ENCODE measurements at places on chromosomes 12 and 14.

- no peak for DNase-seq
Observed at GRCh38 chr12:104352106-104352713, 48.7 kb downstream of the EID3 start.

GRCh38 chr14:50812180-50812579 is 18.8 kb downstream of the NIN start:
- DNase-seq: no peak

- peak; percentile 65 for DNase-seq
Observed at GRCh38 chr14:74658535-74659131, 46.6 kb upstream of the LTBP2 start.

- no peak for DNase-seq
Observed at GRCh38 chr12:68344126-68344525, 12.0 kb upstream of the MDM1 start.

- DNase-seq: no peak
Observed at GRCh38 chr12:80154261-80154660, 54.9 kb downstream of the OTOGL start.

DNA sequence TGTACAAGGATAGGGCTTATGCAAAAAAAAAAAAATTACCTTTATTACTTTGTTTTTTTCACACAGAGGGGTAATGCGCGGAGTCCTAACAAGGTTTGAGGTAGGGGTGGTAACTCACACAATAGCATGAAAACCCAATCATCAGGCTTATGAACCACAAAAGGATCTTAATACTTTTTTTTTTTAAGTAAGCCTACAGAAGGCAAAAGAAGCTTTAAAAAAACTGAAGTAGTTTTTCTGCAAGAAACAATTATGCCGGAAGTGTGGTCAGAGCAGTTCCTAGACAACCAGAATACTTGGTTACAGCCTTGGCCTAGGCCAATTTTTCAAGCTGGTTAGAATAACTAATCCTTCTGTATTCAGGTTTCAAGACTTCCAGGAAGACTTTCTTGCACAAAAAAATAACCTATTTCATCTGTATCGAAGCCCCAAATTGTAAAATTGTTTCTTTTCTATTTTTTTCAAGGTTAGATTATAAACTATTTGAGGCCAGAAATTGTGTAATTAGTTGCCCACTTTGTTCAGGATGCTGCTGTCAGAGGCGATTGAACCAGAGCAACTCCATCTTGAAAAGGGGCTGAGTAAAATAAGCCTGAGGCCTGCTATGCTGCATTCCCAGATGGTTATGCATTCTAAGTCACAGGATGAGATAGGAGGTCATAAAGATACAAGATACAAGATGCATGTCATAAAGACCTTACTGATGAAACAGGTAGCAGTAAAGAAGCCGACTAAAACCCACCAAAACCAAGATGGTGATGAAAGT is 1.8 kb upstream of the GNS start:
- no peak for DNase-seq

- no peak for DNase-seq
Observed at GRCh38 chr12:47744005-47744651, 14.6 kb downstream of the RAPGEF3 start.

DNA sequence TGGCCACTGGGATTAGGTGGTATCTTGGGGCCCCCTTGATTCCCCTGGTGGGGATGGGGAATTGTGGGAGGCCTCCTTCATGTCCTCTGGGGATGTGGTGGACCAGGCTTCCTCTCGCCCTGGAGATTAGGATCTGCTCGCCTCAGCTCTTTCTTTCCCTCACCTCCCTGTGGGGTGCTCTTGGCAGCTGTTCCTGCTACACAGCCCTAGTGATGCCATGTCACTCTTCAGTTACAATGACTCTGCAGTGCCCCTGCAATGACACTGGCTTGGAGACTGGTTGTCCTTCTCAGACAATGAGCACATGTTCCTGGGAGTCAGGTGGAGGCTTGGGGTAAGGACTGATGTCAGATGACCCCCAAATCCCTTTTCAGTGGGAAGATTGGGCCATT is 83.9 kb downstream of the ADCK1 start:
- no peak for DNase-seq

DNA sequence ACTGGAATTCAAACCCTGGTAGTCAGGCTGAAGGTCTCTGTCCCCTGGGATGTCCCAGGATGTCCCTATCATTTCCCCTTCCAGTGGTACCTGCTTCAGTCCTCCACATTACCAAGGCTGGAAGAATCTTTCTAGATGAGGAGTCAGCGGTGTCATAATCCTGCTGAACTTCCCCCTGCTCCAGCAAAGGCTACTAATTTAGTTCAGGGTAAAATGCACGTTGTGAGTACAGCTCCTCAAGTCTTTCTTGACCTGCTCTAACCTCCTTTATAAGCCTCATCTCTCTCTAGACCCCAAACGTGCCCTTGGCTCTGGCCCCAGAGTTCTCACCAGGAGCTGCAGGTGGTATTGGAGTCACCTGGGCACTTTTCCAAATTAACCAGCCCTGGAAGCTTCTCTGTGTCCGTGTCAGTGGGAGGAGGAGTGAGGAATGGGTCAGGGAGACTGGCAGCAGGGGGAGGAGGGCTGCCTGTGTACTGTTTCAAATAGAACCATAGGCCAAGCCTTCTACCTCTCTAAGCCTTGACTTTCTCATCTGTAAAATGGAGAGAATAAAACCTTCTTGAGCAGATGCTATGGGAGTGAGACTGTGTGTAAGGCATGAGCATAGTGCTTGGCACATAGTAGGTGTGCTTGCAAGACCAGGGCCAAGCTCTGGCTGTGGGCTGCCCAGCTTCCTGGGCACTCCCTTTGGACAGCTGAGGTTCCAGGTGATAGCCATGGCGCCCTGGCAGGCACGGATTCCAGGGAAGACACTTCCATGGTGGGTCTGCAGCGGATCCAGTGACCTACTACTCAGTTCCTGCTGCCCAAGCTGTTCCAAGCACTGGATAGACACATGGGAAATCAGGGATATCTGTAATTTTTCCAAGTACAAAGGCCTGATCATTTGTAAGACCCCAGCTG is 24.5 kb downstream of the ASB2 start:
- DNase-seq: no peak

DNA sequence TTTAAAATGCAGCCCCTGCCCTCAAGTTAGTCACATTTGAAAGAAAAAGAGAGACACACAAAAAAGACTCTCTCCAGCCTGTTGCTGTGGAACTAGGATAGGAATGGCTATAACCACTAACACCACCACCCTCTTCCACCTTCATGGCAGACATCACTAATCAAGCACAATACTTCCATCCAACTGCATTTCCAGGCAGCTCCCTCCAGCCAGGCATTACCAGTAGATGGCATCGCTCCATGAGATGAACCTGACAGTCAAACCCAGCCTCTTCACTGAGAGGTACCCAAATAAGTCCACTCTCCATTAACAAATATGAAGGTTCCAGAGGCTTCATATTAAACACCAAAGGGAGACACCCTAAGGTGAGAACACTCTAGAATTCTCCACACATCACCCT is 24.4 kb downstream of the SLC8B1 start:
- DNase-seq: no peak

DNA sequence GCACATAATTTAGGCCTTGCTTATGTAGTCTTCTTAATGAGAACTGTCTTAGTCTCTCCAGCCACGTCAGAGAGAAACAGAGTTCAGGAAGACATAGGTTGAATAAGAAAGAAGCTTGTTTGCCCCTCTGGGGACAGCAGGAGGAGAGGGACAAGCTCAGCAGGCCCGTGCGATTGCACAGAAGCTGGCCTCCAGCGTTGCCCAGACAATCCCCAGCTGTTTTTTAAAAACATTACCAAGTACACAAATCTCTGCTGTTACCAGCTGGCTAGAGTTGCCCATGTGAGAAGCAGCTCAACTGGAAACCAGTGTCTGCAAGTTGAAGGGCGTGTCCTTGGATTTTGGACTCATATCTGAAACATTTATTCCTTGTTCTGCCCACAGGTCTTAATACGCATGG is 232.6 kb downstream of the EFCAB11 start:
- no peak for DNase-seq

DNA sequence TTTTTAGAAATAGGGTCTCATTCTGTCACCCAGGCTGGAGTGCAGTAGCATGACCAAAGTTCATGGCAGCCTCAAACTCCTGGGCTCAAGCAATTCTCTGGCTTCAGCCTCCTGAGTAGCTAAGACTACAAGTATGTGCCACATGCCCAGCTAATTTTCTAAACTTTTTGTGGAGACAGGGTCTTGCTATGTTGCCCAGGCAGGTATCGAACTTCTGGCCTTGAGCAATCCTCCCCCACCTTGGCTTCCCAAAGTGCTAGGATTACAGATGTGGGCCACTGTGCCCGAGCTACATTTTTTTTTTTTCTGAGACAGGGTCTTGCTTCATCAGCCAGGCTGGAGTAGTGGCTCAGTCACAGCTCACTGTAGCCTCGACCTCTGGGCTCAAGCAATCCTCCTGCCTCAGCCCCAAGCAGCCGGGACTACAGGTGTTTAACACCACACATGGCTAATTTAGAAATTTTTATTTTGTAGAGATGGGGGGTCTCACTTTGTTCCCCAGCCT is 7.1 kb downstream of the PPP4R3A start:
- DNase-seq: no peak

DNA sequence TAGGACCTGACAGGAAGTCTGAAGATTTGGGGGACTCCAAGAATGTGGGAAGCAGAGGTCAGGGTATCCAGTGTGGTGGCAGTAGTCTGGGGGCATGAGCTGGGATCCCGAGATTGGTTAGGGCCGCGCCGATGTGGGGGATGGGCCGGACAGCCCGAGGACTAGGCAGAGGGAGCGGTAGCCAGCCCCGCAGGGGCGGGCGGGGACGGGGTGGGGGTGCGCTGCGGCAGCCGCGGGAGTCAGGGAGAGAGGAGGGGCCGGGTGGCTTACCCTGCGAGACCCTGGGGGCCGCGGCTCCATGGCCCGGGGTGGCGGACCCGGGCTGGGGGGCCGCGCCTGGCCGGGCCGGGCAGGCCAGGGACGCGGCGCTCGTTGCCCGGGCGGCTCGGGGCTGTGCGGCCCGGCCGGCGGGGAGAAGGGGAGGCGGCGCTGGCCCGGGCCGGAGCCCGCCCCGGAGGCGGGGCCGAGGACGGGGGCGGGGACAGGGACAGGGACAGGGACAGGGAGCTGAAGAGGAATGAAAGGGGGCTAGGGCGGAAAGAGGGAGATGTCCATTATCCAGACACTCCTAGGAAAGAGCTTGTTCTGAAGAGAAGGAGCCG is 5.6 kb downstream of the ZNF385A start:
- DNase-seq: no peak

GRCh38 chr14:87847216-87847755 is 145.7 kb downstream of the GALC start:
- DNase-seq: no peak

DNA sequence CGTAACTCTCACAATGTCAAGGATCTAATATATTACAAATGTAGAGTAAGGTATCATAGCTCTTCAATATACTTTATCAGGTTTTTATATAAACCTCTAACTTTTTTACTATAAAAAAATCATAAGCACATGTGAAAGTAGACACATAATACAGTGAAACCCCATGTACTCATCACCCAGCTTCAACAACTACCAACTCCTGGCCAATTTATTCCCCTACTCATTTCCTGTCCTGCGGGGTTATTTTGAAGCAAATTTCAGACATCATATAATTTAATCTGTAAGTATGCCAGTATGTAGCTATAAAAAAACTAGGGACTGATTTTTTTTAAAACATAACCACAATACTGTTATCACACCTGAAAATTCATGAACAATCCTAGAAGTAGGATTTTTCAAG is 47.7 kb downstream of the NOPCHAP1 start:
- DNase-seq: no peak

GRCh38 chr14:103188810-103189480 is 65.7 kb downstream of the TNFAIP2 start:
- no peak for DNase-seq

- DNase-seq: no peak
Observed at GRCh38 chr14:33480071-33480886, 470.6 kb downstream of the EGLN3 start.

- peak; percentile 11 for DNase-seq
Observed at GRCh38 chr14:52551696-52552062, 626 bp downstream of the TXNDC16 start.

DNA sequence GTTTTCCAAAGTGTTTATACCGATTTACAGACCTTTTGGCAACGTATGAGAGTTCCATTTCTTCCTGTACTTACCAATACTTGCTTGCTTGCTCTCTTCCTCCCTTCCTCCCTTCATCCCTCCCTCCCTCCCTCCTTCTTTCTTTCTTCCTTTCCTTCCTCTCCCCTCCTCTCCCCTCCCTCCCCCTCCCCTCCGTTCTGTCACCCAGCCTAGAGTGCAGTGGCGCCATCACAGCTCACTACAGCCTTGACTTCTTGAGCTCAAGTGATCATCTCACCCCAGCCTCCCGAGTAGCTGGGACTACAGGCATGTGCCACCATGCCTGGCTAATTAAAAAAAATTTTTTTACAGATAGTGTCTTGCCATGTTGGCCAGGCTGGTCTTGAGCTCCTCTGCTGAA is 40.4 kb downstream of the DIP2B start:
- no peak for DNase-seq

DNA sequence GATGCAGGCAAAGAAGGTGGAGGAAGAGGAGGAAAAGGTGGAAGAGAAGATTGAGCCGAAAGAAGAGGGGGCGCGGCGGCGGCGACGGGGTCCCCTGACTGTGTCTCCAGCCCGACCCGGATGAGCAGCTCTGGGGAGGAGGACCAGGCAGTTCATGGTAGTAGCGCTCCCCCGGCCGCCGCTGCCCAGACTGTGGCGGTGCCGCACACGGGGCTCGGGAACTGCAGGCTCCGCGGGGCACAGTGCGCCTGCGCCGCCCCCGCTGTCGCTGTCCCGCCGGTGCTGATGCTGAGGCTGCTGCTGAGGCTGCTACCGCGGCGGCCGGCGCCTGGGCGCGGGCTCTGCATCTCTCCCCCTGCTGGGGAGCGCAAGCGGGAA is at the start of gene KCNH5:
TSS of gene KCNH5 (minus strand) at position 225 of the 378 bp plus-strand sequence. CDS start 272 bp downstream, outside the sequence.
- peak; percentile 34 for DNase-seq

DNA sequence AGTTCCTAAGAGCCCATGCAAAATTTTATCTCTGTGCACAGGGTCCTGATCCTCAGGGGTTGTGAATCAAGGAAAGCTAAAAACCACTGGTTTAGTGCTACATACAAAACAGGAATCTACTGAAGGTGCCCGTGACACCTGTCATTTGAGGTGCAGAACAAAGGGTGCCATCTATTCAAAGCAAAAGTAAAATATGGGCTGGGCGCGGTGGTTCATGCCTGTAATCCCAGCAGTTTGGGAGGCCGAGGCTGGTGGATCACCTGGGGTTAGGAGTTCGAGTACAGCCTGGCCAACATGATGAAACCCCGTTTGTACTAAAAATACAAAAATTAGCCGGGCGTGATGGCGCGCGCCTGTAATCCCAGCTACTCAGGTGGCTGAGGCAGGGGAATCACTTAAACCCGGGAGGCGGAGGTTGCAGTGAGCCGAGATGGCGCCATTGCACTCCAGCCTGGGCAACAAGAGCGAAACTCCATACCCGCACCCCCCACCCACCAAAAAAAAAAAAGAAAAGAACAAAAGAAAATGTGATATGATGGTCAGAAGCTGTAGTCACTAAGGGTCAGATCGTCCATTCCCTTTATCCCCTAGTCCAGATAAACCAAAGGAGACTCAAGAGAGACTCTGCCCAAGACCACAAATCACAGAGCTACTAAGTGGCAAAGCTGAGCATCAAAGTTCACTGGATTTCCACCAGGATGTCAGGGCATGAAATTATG is 3.4 kb downstream of the PPTC7 start:
- DNase-seq: no peak
